CD14-positive monocyte (primary cell): ENCODE measurements at places on chromosomes 6 and 20. TPM values are rescaled to one million over a fixed set of nuclear protein-coding genes. Genes with fewer than 3 reads are reported as not detected.

Gene HAO1
- not detected for polyA plus RNA-seq

Gene FAM217A
- polyA plus RNA-seq = not detected in 2 replicates

Gene WFDC6
- not detected for polyA plus RNA-seq

Gene CFAP61
- polyA plus RNA-seq = not detected

Gene SLC17A3
- not detected for polyA plus RNA-seq
